ENCODE measurements at places on chromosomes 1 and 21.

DNA sequence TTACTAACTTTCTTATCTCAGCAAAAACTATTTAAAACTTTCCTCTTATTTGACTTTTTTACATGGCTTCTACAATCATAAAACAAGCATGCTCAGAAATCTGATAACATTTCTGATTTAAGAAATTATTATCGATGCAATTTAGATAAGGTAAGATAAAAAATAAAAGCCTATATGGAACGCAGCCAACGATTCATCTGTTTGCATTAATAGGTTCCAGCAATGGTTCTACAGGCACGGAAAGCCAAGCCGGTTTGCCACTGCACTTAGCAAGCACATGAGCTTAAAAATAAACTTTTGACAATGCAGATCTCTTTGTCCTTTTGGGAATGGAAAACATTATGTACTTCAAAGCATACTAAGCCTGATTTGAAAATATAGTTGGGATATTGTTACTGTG is 77.5 kb upstream of the KCNK2 start:
- no peak for DNase-seq

- DNase-seq, result no peak
Measured at GRCh38 chr1:229406798-229407197, 27.1 kb downstream of the ACTA1 start.

DNA sequence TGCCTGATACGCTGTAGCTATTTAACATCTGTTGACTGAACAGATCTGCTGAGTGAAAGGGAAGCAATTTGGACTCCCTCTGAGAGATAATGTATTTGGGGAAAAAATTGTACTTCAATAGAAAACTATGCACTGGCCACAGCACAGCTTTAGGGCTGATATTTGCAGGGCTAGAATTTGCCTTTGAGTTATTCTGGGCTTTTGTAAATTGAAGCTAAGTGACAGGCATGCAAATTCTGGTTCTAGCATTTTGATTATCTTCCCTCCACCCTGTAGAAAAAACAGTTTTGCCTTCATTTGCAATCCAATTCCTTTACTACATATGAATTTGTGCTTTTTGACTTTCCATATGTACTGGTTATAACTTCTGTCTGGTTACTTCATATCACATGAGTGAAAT is 7.9 kb downstream of the KYAT3 start:
- DNase-seq, result no peak

DNA sequence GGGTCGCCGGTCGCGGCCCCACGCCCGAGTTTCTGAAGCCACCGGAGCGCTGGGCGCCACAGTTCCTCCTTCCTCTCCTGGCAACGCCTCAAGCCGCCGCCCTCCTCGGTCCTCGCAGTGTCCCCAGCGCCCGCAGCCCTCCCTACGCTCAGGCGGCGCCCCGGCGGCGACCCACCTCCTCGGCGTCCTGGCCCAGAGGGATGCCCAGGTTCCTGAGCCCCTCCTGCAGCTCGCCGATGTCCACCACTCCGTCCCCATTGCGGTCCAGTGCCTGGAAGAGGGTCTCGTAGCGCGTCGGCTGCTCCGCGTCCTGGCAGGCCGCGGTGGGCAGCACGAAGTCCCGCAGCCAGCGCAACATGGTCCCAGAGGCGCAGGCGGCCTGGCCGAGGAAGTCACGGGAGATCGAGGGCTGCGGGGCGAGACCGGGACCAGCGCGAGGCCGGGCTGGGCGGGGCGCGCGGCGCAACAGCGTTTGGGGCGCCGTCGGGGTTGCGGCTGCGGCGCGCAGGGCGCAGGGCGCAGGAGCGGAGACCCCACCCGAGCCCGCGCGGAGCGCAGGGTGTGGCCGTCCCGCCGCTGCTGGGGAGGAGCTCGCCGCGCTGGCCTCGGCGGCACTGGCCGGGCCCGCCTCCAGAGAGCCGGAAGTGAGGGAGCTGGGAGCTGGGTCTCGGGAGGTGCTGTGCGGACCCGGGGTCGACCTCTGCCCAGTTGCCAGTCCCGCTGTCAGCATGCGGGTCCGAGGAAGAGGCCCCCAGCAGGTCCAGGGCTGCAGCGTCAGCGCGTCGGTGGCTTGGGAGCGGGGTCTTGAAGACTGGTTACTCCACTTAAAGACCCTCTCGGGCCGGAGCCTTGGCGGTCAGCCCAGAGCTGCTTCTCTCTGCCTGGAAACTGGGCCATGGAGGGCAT is at the start of gene SLC25A24:
SLC25A24 (minus strand) TSS at position 563 of the 906 bp plus-strand sequence; CDS start at position 358, 205 bp downstream.
- peak; percentile 29 for DNase-seq

- no peak for DNase-seq
Measured at GRCh38 chr1:165036403-165036802, 320.1 kb downstream of the LMX1A start.

DNA sequence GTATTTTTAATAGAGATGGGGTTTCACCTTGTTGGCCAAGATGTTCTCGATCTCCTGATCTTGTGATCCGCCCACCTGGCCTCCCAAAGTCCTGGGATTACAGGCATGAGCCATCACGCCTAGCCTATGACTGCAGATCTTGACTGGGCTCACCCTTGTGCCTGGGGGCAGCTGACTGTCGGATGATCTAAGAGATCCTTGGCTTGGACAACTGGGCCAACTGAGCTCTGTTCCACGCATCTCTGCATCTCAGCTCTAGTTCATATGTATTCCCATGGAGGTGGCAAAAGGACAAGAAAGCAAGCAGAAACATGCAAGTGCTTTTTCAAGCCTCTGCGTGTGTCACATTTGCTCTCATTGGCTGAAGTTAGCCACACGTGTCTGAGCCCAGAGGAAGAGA is 75.8 kb upstream of the SELENON start:
- no peak for DNase-seq

DNA sequence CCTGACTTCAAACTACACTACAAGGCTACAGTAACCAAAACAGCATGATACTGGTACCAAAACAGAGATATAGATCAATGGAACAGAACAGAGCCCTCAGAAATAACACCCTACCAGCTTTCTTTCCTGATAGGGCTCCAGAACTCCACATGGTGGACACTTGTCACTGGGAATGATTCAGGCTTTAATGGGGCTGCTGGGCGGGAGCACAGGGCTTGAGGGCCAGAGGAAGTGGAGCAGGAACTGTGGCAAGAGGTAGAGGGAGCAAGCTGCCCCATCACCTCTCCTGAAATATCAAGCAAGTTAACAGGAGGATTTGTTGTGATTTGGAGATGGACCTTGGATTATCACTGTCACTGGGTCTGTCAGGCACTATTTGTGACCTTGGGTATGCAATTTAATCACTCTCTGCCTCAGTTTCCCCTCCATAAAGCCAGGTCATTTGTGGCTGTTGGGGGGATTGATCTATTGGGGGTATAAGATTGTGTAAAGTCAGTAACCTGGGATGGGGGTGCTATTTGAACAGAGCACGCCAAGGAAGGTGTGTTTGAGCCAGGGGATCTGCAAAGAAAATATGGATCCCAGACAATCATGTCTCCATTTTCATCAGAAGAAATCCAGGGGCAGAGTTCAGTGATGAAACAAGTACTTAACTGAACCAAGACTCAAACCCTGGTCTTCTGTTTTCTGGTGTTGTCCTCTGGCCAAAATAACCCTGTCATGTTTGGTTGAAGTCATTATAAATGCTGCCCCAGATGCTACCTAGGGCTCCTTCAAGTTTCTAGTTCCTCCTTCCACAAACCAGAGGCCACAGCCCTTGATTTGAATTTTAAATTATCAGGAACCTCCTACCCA is 25.2 kb downstream of the ETS2 start:
- DNase-seq, result no peak

DNA sequence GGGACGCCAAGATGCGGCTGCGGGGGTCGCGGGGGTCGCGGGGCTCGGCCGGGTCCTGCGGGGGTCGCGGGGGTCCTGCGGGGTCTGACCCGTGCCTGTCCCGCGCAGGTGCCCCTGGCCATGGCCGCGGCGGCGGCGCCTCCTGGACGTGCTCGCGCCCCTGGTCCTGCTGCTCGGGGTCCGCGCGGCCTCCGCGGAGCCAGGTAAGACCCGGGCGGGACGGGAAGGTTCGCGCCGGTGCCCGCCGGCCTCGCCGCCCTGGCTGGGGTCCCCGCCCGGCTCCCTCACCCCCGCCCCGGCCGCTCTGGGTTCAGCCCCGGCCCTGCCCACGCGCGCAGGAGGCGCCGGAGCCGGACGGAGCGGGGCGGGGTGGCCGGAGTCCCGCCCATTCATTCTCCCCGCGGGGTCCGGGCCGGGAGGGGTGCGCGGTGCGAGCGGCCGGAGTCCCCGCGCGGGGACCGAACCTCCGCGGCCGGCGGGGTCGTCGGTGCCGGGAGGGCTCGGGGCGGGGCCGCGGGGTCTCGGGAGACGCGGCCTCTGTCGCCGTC is 380 bp downstream of the COL18A1 start:
- no peak for DNase-seq

GRCh38 chr1:159996653-159997052 is 35.1 kb downstream of the PIGM start:
- DNase-seq, result no peak

GRCh38 chr1:44484155-44484688 is 79.2 kb downstream of the RNF220 start:
- no peak for DNase-seq

DNA sequence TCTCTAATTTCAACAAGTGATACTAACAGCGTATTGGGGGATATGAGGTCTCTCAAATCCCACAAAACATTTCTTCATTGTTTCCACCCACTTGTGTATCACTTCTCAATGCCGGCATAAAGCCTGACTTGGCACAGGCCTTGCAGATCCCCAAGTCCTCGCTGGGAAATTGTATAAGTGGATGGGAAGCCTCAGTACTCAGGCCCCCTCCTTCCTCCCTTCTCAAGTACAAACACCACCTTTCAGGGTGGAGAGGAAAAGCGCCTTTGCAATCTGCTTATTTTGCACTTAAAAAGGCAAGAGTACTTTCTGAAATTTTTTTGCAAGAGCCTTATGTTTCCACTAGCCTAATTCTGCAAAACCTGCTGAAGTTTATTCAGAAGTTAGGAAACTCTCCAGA is 25.8 kb upstream of the KLHDC8A start:
- DNase-seq, result no peak

- DNase-seq, result no peak
Measured at GRCh38 chr1:230022666-230023380, 44.2 kb upstream of the GALNT2 start.

- DNase-seq, result no peak
Measured at GRCh38 chr1:93686504-93687250, 5.0 kb upstream of the BCAR3 start.

- DNase-seq, result no peak
Measured at GRCh38 chr1:45840704-45841103, 37.3 kb downstream of the MAST2 start.

GRCh38 chr1:202194328-202194648 is 689 bp downstream of the LGR6 start:
- no peak for DNase-seq

GRCh38 chr1:54327386-54328065 is 78.7 kb downstream of the SSBP3 start:
- no peak for DNase-seq

DNA sequence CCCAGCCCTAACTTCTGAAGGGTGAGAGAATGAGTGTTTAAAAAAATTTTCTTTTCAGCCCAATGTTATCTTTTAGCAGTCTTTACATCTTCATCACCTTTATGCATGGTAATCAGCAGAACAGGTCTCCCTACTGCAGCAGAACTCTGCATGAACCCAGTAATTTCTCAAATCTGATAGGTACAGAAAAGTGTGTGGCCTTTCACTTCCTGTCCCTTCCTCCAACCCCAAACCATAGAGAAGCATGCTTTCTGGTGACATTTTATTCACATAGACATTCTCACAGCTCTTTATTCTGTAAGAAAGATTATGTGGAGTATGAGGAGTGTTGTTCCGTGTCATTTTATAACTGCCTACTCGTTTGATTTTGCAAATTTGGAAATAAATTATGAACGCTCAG is 68.6 kb downstream of the RPAP2 start:
- no peak for DNase-seq

GRCh38 chr1:214525535-214526019 is 25.8 kb downstream of the PTPN14 start:
- DNase-seq, result no peak

DNA sequence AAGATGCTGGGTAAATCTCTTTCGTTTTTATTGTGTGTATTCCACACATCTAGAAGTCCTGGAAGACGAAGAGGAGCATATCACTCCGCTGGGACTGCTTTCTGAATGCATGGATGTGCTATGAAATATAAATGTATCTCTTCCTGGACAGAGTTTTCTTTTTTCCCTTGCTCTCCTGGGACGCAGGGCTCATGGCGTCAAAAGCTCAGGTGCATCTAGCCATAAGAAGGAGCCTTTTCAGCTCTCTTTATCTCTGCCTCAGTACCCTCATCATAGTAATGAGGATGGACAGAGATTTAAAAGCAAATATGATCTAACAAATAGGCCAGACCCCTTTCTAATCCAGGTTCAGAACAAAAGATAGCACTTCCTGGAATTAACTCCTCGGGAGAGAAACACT is 27.5 kb upstream of the CASQ2 start:
- no peak for DNase-seq

DNA sequence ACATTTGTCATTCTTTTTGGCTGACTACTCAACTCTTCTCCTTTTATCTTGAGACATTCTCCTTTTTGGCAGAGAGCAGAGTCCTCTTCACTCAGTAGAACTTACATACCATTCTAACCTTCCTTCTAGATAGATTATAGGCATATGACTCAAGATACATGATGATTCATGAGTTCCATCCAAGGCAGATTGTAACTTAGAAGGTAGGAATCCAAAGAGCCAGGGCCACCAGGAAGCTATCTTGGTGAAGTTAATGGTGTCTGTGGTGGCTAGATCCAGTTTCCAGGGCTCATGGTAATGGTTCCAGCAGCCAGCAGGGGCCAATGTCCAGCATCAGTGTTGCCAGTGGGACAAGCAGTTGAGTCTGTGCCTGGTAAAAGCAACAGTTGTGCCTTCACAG is 76.1 kb upstream of the KIAA0040 start:
- no peak for DNase-seq

GRCh38 chr1:222071387-222071786 is 329.5 kb upstream of the DUSP10 start:
- no peak for DNase-seq

DNA sequence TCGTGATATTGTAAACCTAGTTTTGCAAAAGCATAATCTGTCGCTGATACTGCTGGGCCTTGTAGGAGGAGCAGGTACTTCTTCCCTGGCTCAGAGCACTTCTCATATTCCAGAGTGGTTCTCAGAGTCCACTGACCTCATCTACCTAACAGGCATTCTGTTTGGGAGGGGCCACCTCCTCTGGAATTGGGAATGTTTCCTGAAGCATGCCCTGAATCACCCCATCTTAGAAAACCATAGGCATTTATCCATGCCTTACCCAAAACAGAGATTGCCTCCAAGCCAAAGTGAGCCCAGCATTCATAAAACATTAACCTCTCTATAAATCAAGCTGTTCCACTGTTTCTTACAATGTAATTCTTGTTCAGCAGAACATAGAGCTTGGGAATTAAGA is 35.1 kb downstream of the SLC44A3 start:
- no peak for DNase-seq
